ENCODE measurements at places on chromosomes 6 and 20.

DNA sequence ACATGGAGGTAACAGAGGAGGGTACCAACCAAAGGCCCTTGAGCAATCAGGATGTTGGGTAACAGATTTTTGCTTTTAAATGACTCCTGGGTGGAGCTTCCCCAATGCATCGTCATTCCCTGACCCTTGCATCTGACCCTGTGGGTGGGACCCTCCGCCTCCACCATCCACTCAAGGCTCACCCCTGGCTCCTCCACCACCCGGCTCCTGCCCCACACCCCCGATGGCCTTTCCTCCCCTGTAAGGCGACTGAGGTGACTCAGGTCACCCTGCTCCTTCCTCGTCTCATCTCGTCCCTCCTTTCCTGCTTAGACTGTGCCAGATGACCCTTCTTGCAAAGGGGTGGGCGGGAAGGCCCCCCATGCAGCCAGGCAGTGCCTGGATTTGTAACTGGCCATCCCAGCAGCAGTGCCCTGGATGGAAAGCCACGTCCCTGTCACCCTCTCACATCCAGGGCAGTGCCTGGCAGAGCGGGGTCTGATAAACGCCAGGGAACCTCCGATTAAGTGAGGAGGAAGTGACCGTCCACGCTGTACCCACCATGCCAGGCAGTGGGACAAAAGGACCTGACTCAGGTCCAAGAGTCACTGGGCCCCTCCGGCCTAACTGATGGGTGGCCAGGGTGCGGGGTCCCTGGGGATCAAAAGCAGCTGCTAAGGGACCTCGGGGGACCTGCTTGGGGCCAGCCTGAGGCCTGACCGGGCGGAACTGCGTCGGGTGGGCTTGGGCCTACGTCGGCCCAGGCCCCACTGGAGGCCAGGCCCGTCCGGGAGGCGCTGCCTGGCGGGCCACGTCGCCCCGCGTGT lies 624 bp upstream of the NPEPL1 start:
- no peak for DNase-seq

- DNase-seq = no peak
Observed at GRCh38 chr6:130434174-130434873, 68.5 kb downstream of the TMEM200A start.

- peak; percentile 87 for DNase-seq
Observed at GRCh38 chr6:40962241-40962640, 76.8 kb downstream of the UNC5CL start.

- no peak for DNase-seq
Observed at GRCh38 chr20:50572938-50573777, 63.0 kb downstream of the PTPN1 start.

DNA sequence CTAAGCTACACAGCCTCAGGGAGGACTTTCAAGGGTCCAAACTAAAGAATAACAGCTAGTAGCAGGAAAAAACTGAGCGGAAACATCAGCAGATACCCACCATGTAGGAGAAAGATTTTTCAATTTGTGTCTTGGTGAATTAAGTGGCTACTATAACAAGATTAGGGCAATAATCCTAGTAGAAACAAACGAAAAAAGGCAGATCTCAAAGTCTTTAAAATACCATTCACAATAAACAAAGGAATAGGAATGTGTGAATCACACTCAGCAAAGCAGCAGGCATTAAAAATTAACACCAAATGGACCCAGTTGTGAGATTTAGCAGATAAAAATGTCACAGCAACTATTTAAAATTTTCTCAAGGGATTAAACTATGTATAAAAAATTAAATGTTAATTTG lies 761.2 kb downstream of the TENT5A start:
- DNase-seq = no peak

DNA sequence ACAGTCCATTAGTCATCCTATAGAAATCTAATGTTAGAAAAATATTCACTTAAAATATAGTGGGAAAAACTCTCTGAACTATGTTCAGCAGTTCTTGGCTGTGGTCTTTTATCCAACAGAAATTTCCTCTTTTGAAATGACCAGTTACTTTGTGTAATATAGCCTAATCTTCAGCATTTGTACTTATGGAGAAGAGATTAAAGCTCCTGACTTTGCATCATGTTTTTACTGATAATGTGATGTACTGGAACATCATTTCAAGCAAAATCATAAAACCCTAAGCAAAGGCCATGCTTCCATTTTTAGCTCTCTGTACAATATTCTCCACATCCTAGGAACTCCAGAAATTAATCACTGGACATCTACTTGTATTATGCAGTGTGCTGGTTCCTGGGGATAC lies 430.8 kb upstream of the RUNX2 start:
- DNase-seq = no peak

DNA sequence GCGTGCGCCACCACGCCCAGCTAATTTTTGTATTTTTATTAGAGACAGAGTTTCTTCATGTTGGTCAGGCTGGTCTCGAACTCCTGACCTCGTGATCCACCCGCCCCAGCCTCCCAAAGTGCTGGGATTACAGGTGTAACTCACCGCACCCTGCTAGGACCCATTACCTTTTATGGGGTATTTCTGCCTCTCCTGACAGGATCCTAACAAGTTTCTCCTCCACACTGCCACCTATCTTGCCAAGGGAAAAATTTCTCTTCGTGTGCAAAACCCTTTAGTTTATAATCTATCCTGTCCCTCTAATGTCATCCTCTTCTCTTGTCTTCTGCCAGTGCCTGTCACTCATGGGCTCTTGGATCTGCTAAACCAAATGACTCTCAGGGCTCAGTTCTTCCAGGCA lies 1.9 kb downstream of the STMND1 start:
- DNase-seq = no peak

- no peak for DNase-seq
Observed at GRCh38 chr6:84227044-84227433, 404 bp downstream of the CEP162 start.

GRCh38 chr20:62675877-62676260 lies 32.8 kb upstream of the NTSR1 start:
- no peak for DNase-seq

GRCh38 chr6:88922775-88923548 lies 40.5 kb downstream of the RNGTT start:
- no peak for DNase-seq

DNA sequence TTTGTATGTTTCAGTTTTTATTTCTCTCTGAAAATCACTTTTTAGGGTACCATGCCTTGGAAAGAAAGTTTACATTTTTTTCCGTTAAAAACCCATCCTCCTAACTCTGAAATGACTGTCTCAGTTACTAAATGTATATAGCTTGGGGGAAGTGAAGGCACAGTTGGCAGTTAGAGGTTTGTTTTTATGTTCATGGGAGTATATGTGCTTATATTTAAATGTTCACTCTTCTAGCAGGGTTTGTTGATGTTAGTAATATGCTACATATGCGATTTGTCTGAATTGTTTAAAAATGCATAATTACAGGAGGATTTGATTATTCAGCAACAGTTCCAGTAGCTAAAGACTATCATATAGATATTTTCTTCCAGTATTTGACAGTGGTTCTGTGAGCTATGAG lies 31.1 kb downstream of the CDKAL1 start:
- no peak for DNase-seq

- DNase-seq = no peak
Observed at GRCh38 chr6:97231911-97232310, 51.1 kb downstream of the MMS22L start.

DNA sequence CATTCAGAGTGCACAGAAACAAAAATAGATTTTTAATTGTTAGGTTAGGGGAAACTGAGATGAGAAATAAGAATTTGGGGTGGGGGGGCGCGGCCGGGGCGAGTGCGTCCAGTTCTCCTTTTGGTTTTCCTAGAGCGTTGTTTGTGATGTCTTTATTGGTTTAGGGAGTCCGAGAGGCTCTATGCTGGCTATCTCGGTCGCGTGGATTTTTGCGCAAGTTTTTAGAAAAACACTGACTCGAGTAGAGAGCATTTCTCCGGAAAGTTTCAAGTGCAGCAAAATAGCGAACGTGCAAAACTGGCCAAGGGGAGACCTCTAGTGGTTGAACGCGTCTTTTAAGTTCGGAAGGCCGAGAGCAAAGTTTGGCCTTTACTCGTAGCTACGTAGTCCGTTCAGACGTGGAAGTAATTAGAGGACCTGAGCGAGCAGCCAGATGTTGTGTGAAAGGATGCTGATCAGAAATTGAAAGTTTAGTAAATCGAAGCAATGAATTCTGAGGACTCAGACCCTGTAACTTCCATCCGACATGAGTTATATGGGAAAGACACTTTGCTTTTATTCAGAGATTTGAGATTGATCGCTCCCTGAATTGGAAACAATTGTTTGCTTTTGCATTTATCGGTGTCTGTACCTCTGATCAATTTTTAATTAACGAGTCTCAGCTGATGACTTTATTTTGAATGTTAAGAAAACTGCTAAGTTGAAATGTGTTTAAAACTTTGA lies 2.7 kb downstream of the L3MBTL3 start:
- DNase-seq = peak; percentile 86

- DNase-seq = no peak
Observed at GRCh38 chr20:5180421-5180820, 53.6 kb downstream of the CDS2 start.

GRCh38 chr6:137443901-137444300 lies 50.3 kb downstream of the OLIG3 start:
- no peak for DNase-seq

GRCh38 chr20:5767493-5768098 lies 17.4 kb downstream of the SHLD1 start:
- DNase-seq = no peak

DNA sequence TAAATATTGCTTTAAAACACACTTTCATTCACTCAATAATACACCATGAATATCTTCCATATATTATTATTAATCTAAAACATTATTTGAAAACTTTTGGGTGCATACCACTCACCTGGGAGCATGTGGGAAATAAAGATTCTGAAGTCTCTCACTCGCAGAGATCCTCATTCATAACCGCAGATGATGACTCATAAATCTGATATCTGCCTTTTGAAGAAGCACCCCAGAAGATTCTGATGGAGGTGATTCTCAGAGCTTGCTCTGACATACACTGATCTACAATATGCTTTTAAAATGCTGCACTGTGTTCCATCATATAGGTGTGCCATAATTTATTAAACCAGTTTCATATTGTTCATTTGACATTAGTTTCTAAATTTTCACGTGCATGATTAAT lies 135.0 kb upstream of the SGK1 start:
- DNase-seq = no peak

GRCh38 chr6:8180327-8181159 lies 78.2 kb upstream of the EEF1E1 start:
- no peak for DNase-seq
